CD4-positive, alpha-beta T cell treated with Interleukin-17A for 1 hour (primary cell): ENCODE measurements at places on chromosomes 4 and X.

- no peak for DNase-seq
These were observed 56.4 kb downstream of the USP38 start for GRCh38 chr4:143240939-143241679.

- no peak for DNase-seq
These were observed 130.7 kb downstream of the TSPAN5 start for GRCh38 chr4:98527534-98528269.

- DNase-seq = no peak
These were observed 2.5 kb upstream of the TMEM154 start for GRCh38 chr4:152682143-152682941.

- no peak for DNase-seq
These were observed 349.9 kb upstream of the KLF3 start for GRCh38 chr4:38313999-38314561.

- no peak for DNase-seq
These were observed 129.4 kb upstream of the ARSJ start for GRCh38 chr4:114108869-114109268.

DNA sequence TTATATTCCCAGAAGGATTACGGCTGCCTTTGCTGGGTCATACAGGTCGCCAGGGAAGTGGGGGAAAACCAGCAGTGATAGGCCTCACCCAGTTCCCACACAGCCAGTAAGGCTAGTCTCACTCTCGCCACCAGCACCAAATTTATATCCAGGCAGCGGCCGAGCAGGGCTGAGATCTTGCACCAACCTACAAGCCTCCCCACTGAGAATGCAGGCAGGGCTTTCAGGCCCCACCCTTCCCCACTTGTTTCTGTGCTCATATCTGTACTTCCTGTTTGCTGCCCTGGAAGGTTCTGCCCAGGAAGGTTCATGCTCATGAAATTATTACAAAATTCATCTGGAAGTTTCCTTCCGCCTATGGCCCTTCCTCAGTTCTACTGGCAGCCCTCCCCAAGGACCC, 179.7 kb downstream of the STIM2 start:
- no peak for DNase-seq

GRCh38 chr4:3307486-3307885, 14.7 kb downstream of the RGS12 start:
- no peak for DNase-seq

DNA sequence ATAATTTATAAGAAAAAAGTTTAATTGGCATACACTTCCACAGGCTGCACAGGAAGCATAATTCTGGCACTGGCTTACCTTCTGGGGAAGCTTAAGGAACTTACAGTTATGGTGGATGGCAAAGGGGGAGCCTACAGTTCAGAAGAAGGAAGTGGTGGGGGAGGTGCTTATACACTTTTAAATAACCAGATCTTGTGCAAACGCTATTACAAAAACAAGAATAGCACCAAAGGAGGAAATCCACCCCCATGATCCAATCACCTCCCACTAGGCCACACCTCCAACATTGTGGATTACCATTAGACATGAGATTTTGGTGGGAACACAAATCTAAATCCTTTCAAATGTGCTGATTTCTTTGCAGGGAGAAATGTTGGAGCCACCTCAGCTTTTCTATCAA, 287.7 kb downstream of the CPXCR1 start:
- DNase-seq = no peak

- DNase-seq = no peak
These were observed 887 bp upstream of the IL1RAPL2 start for GRCh38 chrX:104564921-104565703.

DNA sequence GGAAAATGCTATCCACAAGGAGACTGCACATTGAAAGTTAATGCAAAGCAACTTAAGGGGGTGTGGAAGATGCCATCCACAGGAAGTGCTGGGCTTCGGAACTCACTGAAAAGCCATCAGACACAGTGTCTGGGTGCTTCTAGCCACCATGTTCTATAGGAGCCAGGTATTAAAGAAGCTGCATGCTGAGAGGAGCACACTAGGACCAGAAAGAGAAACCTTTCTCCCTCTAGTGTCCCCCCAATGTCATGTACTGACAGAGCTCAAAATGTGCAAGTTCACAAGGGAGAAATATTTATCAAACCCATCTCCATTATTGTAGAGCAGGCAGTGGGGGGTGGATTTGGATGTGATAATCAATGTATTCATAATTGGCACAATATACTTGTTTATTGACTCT, 510.9 kb downstream of the GRID2 start:
- no peak for DNase-seq

- no peak for DNase-seq
These were observed 17.1 kb upstream of the GPRIN3 start for GRCh38 chr4:89324671-89325070.

DNA sequence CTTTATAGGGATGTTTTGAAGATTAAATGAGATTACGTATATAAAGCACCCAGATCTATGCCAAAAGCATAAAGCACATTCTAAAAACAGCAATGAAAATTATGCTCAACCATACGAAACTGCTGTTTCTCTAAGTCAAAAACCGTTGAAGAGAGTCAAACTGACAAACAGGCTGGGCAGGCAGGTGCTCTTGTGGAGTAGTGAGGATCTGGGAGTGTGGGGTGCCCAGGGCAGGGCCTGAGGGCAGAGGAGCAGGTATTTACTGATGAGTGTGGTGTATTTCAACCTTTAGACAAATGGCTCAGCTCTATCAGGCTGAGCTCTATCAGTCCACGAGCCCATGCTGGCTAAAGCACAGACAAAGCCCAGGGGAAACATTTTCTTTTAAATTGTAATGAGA, 40.4 kb downstream of the RELL1 start:
- no peak for DNase-seq

DNA sequence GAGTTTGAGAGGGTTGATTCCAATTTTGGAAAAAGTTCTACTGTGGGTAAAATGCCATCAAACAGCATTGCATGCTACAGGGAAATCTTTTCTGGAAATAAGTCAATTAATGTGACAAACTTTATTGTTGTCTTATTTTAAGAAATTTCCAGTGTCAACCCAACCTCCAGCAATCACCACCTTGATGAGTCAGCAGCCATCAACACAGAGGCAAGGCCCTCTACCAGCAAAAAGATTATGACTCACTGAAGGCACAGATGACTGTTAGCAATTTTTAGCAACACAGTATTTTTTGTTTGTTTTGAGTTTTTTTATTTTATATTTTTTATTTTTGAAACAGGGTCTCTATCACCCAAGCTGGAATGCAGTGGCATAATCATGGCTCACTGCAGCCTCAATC, 165.4 kb upstream of the C1QTNF7 start:
- no peak for DNase-seq

GRCh38 chr4:38213083-38213805, 253.0 kb downstream of the PTTG2 start:
- no peak for DNase-seq

- DNase-seq = no peak
These were observed 301.4 kb downstream of the GRIA2 start for GRCh38 chr4:157521906-157522305.

GRCh38 chr4:183358215-183358755, 36.1 kb upstream of the CLDN24 start:
- no peak for DNase-seq

GRCh38 chrX:132631579-132632232, 142.9 kb upstream of the MBNL3 start:
- DNase-seq = peak; percentile 40

DNA sequence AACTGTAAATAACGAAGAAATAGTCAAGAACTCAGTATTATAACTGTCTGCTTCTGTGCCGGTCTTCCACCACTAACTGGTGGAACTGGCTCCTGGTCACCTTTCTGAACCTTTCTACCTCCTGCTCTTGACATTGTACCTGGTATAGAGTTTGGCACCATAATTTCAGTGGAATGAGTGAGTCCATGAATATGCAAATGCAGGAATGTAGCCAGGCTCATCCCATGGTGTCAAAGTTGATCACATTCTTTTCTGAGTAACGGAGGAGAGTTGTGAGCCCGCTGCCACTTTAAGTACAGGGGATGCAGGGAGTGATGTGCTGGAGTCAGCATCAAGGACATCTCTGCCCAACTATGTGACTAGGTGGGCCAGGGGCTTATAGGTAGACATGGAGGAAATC, 207.9 kb upstream of the HS3ST1 start:
- DNase-seq = no peak

DNA sequence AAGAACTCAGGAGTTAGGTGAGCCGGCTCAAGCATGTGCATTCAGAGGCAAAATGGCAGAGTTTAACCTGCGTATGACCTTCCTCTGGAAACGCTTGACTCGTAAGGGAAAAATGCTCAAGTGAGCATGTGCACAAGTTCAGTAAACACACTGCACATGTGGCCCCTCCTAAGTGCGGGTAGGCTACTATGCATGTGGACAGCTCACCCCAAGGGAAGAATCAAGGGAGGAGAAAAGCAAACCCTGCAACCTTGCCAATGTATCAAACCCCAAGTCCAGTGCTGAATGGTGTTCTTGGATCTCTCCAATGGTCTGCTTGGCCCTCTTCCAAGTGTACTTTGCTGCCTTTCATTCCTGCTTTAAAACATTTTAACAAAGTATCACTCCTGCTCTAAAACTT, 407.1 kb downstream of the ADAM29 start:
- no peak for DNase-seq

DNA sequence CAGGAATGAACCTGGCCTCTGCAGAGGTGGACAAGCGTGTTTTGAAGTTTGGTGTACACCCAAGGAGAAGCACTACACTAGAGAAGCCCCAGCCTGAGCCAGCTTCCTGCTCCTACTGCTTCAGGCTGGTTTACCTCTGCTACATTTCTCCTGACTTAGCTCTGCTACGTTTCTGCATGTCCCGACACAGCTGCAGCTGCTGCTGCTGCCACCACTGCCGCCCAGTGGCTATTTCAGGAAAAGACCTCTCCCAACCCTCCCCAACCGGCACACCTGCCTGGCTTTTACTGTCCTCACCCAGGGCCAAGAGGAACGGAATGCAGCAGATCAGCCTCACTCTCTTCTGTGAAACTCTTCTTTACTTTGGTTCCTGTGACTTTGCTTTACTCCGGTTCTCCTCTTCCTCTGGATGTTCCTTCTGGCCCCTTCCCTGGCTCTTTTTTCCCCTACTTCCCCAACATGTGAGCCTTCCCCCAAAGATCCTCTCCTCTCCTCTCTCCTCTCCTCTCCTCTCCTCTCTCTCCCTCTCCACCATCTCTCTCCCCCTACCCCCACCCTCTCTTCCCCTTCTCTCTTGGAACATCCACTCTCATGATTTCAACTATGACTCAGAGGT, 3.1 kb upstream of the P2RY4 start:
- DNase-seq = peak; percentile 0

DNA sequence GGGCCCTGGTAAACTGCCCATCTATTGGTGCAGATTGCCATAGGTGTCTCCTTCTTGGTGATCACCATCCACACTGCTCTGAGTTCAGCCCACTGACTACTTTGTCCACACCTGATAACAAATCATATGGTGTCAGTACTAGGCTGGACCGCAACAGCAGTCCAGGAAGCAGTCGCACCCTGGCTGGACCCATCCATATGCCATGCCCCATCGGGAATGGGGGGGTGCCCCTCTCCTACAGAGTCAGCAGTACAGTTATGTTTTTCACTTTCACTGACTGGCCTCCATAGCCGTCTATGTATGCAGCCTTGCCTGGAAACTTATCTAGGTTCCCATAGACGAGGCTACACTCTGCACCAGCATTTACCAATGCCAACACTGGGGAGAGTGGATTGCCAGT, 226.1 kb downstream of the ADGRL3 start:
- no peak for DNase-seq

DNA sequence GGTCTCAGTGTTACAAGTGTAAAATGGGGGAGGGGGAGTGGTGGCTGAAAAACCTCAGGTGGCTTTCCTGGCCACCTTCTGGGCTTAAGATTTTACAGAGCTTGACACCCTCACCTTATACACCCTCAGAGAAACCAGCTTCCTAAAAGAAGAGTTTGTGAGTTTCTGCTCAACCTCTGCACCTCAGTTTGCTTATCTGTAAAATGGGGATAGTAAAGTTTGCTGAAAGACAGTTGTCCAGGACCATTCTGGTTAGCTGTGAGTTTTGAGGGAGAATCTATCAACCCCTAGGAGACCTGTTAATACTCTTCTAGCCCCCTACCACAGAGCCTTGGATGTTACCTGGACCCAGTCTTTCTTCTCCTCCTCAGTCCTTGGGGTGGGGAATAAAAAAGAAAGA, 9.7 kb downstream of the TSR2 start:
- no peak for DNase-seq

- no peak for DNase-seq
These were observed 930.7 kb downstream of the CCSER1 start for GRCh38 chr4:91057871-91058270.

GRCh38 chrX:538311-538710, 92.3 kb upstream of the SHOX start:
- no peak for DNase-seq

DNA sequence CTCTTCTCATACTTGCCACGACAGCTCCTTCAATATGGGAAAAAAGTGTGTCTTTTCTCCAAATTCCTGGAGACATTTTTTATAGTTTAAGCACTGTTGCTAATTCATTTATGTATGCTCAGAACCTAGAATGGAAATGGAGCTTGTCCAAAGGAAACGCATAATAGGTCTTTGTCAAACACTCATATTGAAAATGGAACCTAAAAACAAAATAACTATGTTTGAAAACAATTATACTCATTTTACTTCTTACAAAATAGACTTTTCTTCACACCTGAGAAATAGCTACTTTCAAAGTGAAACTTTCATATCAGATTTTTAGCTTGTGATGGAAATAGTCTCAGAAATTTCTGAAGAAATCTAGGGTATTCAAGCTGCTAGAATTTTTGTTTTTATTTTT, 529.7 kb upstream of the BOD1L1 start:
- no peak for DNase-seq

DNA sequence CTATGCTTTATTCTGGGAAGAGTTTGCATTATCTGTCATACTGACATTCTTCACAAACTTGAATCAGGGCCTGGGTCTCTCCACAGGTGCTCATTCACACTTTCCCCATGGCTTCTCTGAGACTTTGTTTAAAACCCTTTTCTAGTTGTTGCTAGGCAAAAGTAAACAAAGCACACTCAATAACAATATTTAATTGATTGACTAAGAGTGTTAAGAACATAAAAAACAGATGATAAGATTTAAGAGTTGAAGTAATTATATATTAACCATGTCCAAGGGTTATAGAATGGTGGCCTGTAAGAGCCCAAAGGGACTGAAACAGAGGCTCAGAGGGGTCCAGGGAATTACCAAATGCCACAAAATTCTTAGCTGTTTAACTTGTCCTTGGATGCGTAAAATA, 7.1 kb downstream of the MAOA start:
- DNase-seq = no peak

- DNase-seq = no peak
These were observed 160.0 kb downstream of the EFNB1 start for GRCh38 chrX:68988865-68989264.

DNA sequence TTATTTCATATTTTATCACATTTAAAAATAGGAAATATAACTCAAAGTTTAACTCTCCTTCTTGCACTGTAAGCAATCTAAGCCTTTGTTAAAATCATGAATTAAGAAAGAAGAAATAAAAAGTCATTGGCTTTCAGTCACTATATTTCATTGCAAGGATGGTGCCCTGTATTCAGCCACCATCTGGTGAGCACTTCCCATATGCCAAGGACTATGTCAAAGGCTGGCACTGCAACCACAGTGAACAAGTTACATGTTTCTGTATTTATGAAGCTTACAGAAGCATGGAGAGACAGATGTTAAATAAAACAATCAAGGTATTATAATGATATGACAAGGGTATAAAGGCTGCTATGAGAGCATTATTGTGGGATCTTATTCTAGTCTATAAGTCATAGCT, 68.6 kb downstream of the PRKG2 start:
- DNase-seq = no peak
